ENCODE measurements at places on chromosomes 11 and 22.

GRCh38 chr22:36773935-36774334, 2.0 kb downstream of the IFT27 start:
- no peak for DNase-seq

DNA sequence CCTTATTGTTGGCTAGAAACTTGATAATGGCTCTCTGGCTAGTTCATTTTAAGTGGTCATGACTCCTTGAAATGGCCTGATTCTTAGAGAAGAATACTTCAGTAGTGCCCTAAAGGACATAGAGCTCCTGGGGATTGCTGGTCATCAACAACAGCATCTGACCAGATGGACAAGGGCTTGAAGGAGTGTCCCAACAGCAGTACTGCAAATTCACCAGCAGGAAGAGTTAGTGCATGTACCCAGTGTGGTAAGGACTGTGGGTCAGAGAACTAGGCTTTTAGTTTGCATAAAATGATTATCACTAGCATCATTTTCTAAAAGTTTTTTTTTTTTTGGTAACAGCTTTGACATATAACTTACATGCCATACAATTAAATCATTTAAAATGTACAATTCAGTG, 39.5 kb upstream of the CUL5 start:
- no peak for DNase-seq

GRCh38 chr22:35863432-35863831, 145.8 kb downstream of the APOL5 start:
- no peak for DNase-seq

DNA sequence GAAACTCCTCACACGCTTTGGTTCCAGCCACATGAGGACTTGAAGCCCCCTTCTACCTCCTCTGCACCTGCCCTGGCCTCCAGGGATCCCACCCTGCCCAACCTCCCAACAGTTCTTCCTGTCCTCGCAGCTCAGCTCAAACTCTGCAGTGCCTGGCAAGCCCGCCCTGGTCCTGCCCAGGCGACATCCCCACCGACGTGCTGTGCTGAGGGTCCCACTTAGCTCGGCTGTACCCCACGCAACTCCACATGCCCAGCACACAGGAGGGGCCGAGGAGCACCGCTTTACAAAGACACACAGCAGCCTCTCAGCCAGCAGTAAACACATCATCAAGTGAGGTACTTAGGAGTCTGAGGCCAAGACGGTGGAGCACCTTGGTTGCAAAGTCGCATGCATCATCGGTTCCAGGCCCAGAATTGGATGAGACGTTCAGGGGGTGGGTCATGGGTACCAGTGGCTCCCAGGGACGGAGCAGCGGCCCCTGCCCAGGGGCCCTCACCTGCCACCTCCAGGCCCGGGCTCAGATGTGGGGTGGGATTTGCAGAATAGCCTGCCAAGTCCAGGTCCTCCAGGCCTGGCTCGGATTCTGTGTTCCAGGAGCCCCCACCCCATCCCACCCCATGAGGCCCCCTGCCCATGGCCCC, 72.6 kb downstream of the CELSR1 start:
- no peak for DNase-seq

DNA sequence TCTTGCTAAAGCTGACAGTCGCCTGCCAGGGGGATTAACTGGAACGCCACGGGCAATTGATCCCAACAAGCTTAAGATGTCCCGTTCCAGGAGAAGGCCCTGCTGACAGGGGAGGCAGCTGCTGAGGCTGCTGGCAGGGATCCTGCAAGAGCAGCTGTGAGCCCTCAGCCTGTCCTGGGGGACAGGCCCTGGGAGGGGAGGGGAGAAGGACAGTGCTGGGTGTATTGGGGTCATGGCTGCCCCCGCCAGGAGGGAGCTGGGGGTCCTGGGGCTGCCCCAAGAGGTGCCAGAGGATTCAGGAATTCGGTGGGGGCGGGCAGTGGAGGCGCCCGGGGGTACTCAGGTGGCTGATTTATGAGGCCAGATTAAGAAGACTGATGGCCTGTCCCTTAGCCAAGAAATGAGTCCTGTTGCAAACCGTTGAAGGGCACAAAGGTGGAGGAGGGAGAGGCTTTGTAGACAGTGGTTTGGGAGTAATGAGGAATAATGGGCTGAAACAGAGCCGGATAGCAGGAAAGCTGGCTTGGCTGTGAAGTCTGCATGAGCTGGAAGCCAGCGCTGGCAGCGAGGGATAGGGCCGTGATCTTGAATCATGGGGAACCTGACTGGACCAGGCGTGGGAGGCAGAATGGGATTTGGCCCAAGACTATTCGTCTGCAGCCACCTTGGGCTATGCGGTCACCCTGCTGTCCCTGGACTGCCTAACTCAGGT, 133.5 kb downstream of the CACNA1I start:
- no peak for DNase-seq

DNA sequence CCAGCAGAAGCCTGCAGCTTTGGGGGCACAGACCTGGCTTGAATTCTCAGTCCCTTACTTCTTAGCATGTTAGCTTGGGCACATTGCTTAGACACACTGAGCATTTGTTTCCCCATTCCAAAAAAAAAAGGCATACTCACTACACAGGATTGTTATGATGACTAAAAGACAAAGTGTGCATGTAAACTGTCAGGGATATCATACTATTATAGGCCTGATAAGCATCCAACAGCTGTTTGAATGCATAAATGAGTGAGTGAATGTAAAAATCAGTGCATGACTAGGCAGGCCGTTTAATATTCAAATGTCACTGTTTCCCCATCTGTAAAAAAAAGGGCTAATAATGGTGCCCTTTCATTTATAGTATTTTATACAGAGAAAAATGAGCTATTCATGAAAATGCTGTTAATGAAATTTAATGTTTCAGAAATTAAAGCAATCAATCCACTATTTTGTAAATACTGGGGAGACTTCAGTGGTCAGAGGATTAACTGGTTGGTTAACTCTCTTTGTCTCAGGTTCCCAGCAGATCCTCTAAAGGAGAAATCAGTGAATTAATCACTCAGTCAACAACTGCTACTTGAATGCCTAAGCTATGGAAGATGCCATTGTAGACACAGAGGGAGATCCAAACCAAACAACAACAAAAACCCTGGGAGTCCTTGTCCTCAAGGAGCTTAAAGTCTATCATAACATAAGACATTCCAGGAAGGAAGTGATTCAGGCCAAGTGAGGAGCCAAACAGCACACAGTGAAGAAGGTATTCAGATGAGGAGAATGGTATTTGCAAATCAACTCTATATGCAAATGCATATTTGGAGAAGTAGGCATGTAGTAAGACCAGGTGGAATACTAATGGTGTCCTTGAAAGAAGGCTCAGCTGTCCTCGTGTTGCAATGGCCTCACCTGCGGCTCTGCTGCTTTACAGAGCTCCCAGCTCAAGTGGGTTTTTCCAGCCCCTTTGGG, 26.8 kb downstream of the BARX2 start:
- no peak for DNase-seq

DNA sequence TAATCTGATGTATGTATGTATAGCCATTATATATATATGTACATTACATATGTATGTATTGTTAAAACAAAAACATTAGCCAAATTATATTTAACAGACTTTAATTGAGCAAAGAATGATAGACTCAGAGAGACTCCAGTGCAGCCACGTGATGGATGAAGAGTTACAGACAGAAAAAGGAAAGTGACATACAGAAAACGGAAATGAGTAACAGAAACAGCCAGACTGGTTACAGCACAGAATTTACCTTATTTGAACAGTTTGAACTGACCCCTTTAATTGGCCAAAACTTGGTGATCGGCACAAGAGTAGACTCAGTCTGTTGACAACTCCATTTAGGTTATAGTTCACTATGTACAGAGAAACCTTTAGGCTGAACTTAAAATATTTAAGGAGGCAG, 35.0 kb downstream of the CHORDC1 start:
- no peak for DNase-seq

DNA sequence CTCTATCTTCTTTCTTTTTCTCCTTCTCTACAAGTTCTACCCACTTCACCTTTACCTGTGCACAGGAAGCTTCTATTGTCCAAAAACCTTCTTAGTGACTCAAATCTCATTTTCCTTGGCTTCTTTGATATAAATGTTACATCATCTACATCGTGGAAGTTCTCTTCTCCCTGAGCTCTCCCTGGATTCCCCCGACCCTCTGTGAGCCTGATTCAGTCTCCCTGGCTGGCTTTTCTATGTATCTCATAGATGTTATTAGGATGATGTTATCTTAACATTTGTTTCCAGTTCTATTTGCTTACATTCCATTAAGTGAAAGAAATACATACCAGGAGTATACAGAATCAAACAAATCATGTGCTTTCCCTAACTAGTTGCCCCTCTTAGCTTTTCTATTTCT, 235.8 kb upstream of the PITPNB start:
- no peak for DNase-seq

- no peak for DNase-seq
These were observed 88.7 kb upstream of the TIMP3 start for GRCh38 chr22:32712644-32713355.

GRCh38 chr22:50628543-50629134, 687 bp upstream of the ARSA start:
- no peak for DNase-seq

Data from NCI-H2029 (cell line).